ENCODE measurements at places on chromosomes 16 and 17.

- no peak overlapping the region for H3K4me3 ChIP-seq
- no peak overlapping the region for H3K27ac ChIP-seq
- H3K36me3 ChIP-seq = no peaks in the 10 kb centered on the region
- no peak for DNase-seq
- H3K27me3 ChIP-seq = no peaks in the 10 kb centered on the region
Observed at GRCh38 chr16:77206533-77206932, 7.3 kb downstream of the SYCE1L start.

- H3K36me3 ChIP-seq = no peaks in the 10 kb centered on the region
- H3K27ac ChIP-seq = no peak overlapping the region
- H3K4me3 ChIP-seq = no peak overlapping the region
- no peak for DNase-seq
- H3K4me1 ChIP-seq = peaks cover 5% of the 10 kb centered on the region
- peaks cover 2% of the 10 kb centered on the region for H3K27me3 ChIP-seq
Observed at GRCh38 chr17:43403846-43404245, 5.1 kb downstream of the ARL4D start.

- no peaks in the 10 kb centered on the region for H3K36me3 ChIP-seq
- H3K4me1 ChIP-seq = no peaks in the 10 kb centered on the region
- no peak overlapping the region for H3K27ac ChIP-seq
- H3K4me3 ChIP-seq = no peak overlapping the region
- H3K27me3 ChIP-seq = no peaks in the 10 kb centered on the region
Observed at GRCh38 chr16:70661534-70661917, 15.2 kb downstream of the IL34 start.

DNA sequence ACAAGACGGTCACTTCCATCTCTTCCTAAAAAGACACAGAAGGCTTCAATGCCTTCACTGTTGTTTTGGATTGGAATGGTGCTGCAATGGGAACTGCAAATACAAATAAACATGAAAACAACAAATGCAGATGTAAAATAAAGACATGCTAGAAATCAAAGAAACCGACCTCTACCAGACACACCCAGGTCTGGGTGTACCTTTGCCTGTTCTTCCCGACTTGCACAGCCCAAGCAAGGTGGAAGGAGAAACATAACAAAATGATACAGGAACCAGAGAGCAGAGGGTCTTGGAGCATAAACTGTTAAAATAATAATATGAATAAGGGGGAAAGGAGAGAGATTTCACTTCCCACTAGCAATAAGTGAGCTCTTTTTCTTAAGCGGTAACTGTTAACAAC lies 17.3 kb downstream of the RFFL start:
- H3K4me3 ChIP-seq = peak overlapping the region; percentile 72
- H3K4me1 ChIP-seq = peaks cover 64% of the 10 kb centered on the region

DNA sequence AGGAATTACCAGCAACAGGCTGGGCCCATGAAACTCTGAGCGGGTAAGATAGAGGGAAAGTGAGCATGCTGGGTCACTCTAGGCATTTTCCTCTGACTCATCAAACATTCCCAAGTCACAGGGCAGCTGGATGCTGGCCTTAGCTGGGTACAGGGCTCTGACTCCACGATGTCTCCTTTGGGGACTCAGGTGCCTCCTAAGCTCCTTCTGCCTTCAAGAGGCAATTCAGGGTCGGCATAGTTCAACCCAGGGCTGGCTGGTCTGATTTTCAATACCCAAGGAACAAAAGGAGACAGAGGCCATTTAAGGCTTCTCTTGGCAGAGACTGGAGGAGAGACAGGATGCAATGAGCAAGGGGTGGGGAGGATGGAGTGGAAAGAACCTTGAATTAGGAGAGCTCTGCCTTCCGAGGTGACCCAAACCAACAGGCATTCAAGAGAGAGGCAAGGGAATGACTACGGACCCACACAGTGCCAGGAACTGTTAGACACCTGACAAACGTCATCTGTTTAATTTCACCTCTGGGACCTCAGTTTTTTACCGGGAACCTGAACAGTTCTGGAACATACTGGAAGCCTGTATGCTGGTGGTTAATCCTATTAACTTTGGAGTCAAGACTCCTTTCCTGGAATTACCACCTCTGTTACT lies 910 bp downstream of the WBP2 start:
- DNase-seq = no peak
- no peak overlapping the region for H3K27ac ChIP-seq
- no peaks in the 10 kb centered on the region for H3K27me3 ChIP-seq
- peaks cover 31% of the 10 kb centered on the region for H3K4me1 ChIP-seq

- no peak overlapping the region for H3K27ac ChIP-seq
- no peaks in the 10 kb centered on the region for H3K36me3 ChIP-seq
- no peak overlapping the region for H3K4me3 ChIP-seq
- H3K27me3 ChIP-seq = no peaks in the 10 kb centered on the region
- peaks cover 32% of the 10 kb centered on the region for H3K4me1 ChIP-seq
Observed at GRCh38 chr17:80619535-80620235, 75.0 kb downstream of the RPTOR start.

DNA sequence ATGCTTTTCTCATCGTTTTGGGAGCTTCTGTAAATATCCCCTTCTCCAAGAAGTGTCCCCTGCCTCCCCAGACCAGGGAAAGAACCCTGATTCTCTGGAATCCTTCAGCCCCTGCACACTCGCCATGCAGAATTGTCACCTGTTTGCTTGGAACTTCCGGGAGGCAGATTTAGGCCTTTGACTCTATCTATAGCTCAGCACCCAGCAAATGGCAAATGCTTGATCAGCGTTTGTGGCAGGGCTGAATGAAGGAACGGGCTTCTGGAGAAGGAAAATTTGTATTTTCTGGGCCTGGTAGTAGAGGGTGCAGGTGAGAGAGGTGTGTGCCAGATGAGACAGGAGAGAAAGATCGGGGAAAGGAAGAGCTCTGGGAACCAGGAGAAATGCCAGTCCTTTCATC lies 18.3 kb upstream of the CACNG4 start:
- no peak overlapping the region for H3K27ac ChIP-seq
- peaks cover 7% of the 10 kb centered on the region for H3K4me1 ChIP-seq
- H3K27me3 ChIP-seq = peaks cover 43% of the 10 kb centered on the region
- DNase-seq = no peak
- no peak overlapping the region for H3K4me3 ChIP-seq

GRCh38 chr16:8760021-8760420 lies 37.4 kb downstream of the TMEM186 start:
- H3K4me1 ChIP-seq = no peaks in the 10 kb centered on the region
- no peak overlapping the region for H3K27ac ChIP-seq
- H3K27me3 ChIP-seq = no peaks in the 10 kb centered on the region
- no peak for DNase-seq
- no peak overlapping the region for H3K4me3 ChIP-seq
- H3K36me3 ChIP-seq = peaks cover 3% of the 10 kb centered on the region

DNA sequence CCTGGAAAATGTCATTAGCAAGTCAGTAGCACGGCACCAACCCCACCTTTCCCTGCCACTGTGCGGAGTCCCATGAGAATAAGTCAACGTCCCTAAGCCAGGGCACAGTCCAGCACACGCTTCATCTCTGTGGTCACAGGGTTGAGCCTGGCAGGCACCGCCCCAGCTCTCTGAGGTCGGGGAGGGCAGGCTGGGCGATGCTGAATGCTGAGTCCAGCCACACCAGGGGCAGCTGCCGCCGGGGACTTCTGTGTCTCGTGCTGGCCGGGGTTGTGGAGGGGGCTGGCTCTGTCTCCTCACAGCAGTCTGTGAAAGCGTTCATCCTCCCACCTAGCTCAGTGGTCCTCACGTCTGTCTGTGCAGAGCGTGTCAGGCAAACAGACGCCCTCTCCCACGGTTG lies 53.2 kb downstream of the BANP start:
- H3K4me1 ChIP-seq = no peaks in the 10 kb centered on the region
- peaks cover 25% of the 10 kb centered on the region for H3K36me3 ChIP-seq
- no peak overlapping the region for H3K4me3 ChIP-seq
- no peak for DNase-seq

GRCh38 chr17:67160791-67161190 lies 84.2 kb downstream of the HELZ start:
- H3K4me3 ChIP-seq = no peak overlapping the region
- no peak for DNase-seq
- peaks cover 44% of the 10 kb centered on the region for H3K36me3 ChIP-seq
- peaks cover 15% of the 10 kb centered on the region for H3K4me1 ChIP-seq
- no peaks in the 10 kb centered on the region for H3K27me3 ChIP-seq

GRCh38 chr17:59375857-59376256 lies 44.4 kb downstream of the YPEL2 start:
- H3K4me3 ChIP-seq = no peak overlapping the region
- no peak for DNase-seq
- H3K27ac ChIP-seq = no peak overlapping the region
- peaks cover 60% of the 10 kb centered on the region for H3K4me1 ChIP-seq
- H3K27me3 ChIP-seq = no peaks in the 10 kb centered on the region

- H3K27ac ChIP-seq = no peak overlapping the region
- peaks cover 6% of the 10 kb centered on the region for H3K4me1 ChIP-seq
- no peak overlapping the region for H3K4me3 ChIP-seq
- H3K27me3 ChIP-seq = no peaks in the 10 kb centered on the region
Observed at GRCh38 chr17:42547698-42548069, 5.0 kb upstream of the HSD17B1 start.

DNA sequence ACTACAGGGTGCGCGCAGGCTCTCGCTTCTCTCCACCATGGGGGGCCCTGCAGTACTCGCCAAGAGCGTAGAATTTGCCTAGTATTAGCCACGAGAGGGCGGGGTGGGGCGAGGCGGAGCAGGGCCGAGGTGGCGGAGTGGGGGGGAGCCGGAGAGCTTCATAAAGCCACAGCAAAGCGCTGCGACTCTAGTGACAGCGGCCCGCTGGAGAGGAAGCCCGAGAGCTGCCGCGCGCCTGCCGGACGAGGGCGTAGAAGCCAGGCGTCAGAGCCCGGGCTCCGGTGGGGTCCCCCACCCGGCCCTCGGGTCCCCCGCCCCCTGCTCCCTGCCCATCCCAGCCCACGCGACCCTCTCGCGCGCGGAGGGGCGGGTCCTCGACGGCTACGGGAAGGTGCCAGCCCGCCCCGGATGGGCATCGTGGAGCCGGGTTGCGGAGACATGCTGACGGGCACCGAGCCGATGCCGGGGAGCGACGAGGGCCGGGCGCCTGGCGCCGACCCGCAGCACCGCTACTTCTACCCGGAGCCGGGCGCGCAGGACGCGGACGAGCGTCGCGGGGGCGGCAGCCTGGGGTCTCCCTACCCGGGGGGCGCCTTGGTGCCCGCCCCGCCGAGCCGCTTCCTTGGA lies at the start of gene TBX21:
Gene TBX21 (plus strand): TSS at position 190 of the 627 bp plus-strand sequence. CDS start 219 bp downstream, at position 409.
- peak within 1 kb of the TSS; percentile 93 for H3K27ac ChIP-seq
- DNase-seq = peak; percentile 94
- no peaks in the 10 kb centered on the region for H3K27me3 ChIP-seq
- H3K4me1 ChIP-seq = peaks cover 69% of the 10 kb centered on the region

GRCh38 chr16:68227183-68227793 lies 8.6 kb downstream of the ESRP2 start:
- no peak overlapping the region for H3K4me3 ChIP-seq
- no peaks in the 10 kb centered on the region for H3K27me3 ChIP-seq
- H3K36me3 ChIP-seq = peaks cover 6% of the 10 kb centered on the region
- H3K4me1 ChIP-seq = peaks cover 32% of the 10 kb centered on the region

GRCh38 chr17:77873500-77874302 lies 84.8 kb upstream of the TNRC6C start:
- peaks cover 58% of the 10 kb centered on the region for H3K4me1 ChIP-seq
- no peaks in the 10 kb centered on the region for H3K27me3 ChIP-seq
- peaks cover 14% of the 10 kb centered on the region for H3K36me3 ChIP-seq
- DNase-seq = no peak

GRCh38 chr16:23085949-23086348 lies 63.3 kb downstream of the USP31 start:
- no peak overlapping the region for H3K4me3 ChIP-seq
- H3K27ac ChIP-seq = no peak overlapping the region
- H3K4me1 ChIP-seq = peaks cover 4% of the 10 kb centered on the region

- peaks cover 1% of the 10 kb centered on the region for H3K27me3 ChIP-seq
- peaks cover 14% of the 10 kb centered on the region for H3K4me1 ChIP-seq
Observed at GRCh38 chr16:30808146-30808545, 21.1 kb upstream of the ZNF629 start.

- H3K4me1 ChIP-seq = peaks cover 14% of the 10 kb centered on the region
- no peak overlapping the region for H3K27ac ChIP-seq
- H3K27me3 ChIP-seq = no peaks in the 10 kb centered on the region
- no peaks in the 10 kb centered on the region for H3K36me3 ChIP-seq
- no peak overlapping the region for H3K4me3 ChIP-seq
Observed at GRCh38 chr16:53781023-53781605, 77.2 kb downstream of the FTO start.

- no peaks in the 10 kb centered on the region for H3K27me3 ChIP-seq
- H3K27ac ChIP-seq = peak overlapping the region; percentile 64
- peaks cover 18% of the 10 kb centered on the region for H3K36me3 ChIP-seq
- peaks cover 7% of the 10 kb centered on the region for H3K4me1 ChIP-seq
- H3K4me3 ChIP-seq = peak overlapping the region; percentile 77
Observed at GRCh38 chr16:2458887-2459646, 842 bp upstream of the TEDC2 start.

DNA sequence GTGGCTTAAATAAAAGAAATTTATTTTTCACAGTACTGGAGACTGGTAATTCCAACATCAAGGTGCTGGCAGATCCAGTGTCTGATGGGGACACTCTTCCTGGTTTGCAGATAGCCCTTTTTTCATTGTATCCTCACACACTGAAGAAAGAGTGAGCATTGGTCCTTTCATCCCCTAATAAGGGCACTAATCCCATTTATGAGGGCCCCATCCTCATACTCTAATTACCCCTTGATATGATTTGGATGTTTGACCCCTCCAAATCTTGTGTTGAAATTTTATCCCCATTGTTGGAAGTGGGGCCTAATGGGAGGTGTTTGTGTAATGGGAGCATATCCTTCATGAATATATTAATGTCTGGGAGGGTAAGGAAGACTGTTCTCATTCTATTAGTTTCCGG lies 9.4 kb upstream of the FAM20A start:
- no peak overlapping the region for H3K4me3 ChIP-seq
- peaks cover 4% of the 10 kb centered on the region for H3K36me3 ChIP-seq
- DNase-seq = no peak
- peaks cover 16% of the 10 kb centered on the region for H3K27me3 ChIP-seq
- H3K27ac ChIP-seq = no peak overlapping the region

GRCh38 chr16:53912155-53912554 lies 208.2 kb downstream of the FTO start:
- no peaks in the 10 kb centered on the region for H3K36me3 ChIP-seq
- peak; percentile 66 for DNase-seq
- peaks cover 7% of the 10 kb centered on the region for H3K4me1 ChIP-seq
- no peak overlapping the region for H3K4me3 ChIP-seq

DNA sequence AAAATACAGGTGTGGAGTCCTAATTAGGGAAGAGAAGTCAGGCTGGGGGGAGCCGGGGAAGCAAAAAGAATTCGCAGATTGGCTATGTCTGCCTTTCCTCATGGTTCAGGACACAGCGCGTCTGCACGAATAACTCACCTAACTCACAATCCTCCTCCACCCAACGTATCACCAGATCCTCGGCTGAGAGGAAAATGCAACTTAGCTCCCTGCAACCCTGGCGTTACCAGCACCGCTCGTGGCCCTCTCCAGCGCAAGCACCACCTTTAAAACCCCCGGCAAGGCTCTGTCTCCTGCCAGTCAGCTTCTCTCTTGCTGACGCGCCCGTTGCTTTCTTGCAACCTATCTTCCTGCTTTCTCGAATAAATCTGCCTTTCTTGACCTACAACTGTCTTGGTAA lies 49.8 kb upstream of the METRNL start:
- H3K36me3 ChIP-seq = peaks cover 17% of the 10 kb centered on the region
- peaks cover 9% of the 10 kb centered on the region for H3K4me1 ChIP-seq
- no peak for DNase-seq
- no peaks in the 10 kb centered on the region for H3K27me3 ChIP-seq
- H3K27ac ChIP-seq = no peak overlapping the region

- no peak overlapping the region for H3K4me3 ChIP-seq
- H3K36me3 ChIP-seq = no peaks in the 10 kb centered on the region
- H3K4me1 ChIP-seq = peaks cover 2% of the 10 kb centered on the region
- no peaks in the 10 kb centered on the region for H3K27me3 ChIP-seq
- H3K27ac ChIP-seq = no peak overlapping the region
Observed at GRCh38 chr17:31126318-31126717, 31.5 kb downstream of the NF1 start.

All from activated CD4-positive, alpha-beta memory T cell treated with anti-CD3 and anti-CD28 coated beads for 36 hours (primary cell).